ENCODE measurements at places on chromosomes 7 and 10. TPM values are rescaled to one million over a fixed set of nuclear protein-coding genes. Genes with fewer than 3 reads are reported as not detected.

The TEX47 gene
- total RNA-seq, result not detected

The MGAM2 gene
- 11.6 TPM for total RNA-seq

The ENTPD7 gene
- total RNA-seq, result 27.1 TPM

The PILRA gene
- 5.8 TPM for total RNA-seq

The NPC1L1 gene
- total RNA-seq, result 0.70 TPM

The MORN4 gene
- total RNA-seq, result 0.54 TPM

The GNG11 gene
- 2.9 TPM for total RNA-seq

The SFTPA1 gene
- not detected for total RNA-seq

The PRPF18 gene
- total RNA-seq, result 175 TPM

The MRC1 gene
- total RNA-seq, result 13.2 TPM

DNA sequence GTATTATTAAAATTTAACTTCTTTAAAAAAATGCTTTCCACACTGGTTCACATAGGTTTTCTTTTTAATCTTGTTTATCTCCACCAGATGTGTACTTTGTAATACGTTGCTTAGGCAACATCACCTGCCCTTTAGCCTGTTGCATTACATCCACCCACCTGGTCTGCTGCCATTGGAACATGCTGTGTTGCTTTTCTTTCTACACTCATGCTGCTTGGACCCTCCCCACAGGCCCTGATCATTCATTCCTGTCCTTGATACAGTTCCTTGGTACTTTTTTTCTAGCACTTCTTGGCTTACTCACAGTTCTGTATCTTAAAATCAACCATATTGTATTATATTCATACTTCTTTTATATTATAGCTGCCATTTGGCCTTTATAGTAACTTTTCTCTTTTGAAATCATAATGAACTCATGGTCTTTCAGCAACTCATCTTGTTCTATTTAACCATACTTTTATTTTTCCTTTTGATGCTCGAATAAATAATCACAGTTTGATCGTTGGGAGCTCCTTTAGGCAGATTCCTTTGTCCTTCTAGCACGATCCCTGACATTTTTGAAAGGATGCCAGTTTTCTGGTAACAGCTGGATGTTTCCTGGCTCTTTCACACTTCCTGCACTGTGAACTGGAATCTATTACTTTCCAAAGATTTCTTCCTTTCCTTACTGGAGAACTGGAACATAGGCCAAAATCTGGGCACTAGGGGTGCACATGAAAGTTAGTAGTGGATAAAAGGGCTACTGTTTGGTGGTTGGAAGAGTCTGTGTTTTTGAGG lies 125.1 kb downstream of the CDK14 start:
- peak; percentile 60 for DNase-seq

- no peak for DNase-seq
Observed at GRCh38 chr7:107993891-107994291, 9.1 kb downstream of the LAMB1 start.

DNA sequence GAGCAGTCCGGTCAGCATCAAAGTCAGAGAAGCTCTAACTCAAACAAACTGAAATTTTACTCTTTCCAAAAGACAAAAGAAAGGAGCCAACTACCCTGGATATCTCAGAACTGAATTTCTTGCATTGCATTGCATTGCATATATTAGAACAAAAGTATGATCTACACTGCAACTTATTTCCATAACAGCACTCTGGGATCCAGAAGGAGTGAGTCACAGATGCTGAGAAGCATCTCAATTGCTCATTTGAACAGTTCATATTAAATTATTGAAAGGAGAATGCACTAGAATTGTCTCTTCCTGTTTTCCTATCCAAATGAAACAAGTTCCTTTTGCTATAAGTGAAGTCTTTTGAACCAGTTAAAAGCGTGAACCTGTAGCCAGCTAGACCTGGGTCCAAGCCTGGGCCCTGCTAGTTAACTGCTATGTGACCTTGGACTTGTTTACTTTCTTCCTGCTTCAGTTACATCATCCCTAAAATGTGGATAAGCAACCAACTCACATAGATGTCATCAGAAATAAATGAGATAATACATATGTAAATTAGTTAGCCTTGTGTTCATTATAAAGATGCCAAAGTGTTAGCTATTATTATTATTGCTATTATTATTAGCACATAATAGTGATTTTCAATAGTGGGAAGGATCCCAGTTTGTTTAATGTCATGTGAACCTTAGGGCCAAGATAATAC lies 184.1 kb downstream of the CREB5 start:
- no peak for DNase-seq

GRCh38 chr10:110093722-110094121 lies 85.9 kb downstream of the ADD3 start:
- no peak for DNase-seq

DNA sequence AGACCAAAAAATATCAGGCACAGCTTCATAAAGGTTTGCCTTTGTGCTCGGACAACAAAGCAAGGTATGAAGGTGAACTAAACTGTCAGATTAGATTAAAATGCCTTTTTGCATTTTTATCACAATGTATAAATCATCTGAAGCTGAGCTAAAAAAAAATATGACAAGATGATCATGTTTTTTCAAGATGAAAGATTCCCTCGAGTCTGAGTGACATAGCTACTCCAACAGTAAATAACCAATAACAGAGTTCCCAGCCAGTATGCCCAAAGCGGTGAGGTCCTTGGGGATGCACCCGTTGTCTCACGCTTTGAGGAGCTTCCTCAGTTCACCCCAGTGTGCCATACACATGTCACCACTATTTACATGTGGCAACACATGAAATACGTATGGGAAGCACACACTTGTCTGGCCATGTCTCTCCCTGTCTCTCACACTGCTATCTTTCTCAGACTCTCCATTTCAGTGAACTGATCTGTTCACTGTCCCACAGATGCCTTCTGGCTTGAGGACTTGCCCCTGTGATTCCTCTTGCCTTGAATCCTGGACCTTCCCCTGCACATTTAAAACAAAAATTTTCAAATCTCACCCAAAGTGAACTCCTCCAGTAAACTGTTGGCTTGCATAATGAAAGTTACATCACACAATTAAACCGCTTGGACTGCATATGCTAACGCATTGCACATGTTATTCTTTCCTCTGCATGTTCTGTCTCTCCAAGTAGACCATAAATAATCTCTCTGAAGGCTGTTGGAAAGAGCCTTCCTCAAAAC lies 2.6 kb upstream of the PIK3CG start:
- no peak for DNase-seq

DNA sequence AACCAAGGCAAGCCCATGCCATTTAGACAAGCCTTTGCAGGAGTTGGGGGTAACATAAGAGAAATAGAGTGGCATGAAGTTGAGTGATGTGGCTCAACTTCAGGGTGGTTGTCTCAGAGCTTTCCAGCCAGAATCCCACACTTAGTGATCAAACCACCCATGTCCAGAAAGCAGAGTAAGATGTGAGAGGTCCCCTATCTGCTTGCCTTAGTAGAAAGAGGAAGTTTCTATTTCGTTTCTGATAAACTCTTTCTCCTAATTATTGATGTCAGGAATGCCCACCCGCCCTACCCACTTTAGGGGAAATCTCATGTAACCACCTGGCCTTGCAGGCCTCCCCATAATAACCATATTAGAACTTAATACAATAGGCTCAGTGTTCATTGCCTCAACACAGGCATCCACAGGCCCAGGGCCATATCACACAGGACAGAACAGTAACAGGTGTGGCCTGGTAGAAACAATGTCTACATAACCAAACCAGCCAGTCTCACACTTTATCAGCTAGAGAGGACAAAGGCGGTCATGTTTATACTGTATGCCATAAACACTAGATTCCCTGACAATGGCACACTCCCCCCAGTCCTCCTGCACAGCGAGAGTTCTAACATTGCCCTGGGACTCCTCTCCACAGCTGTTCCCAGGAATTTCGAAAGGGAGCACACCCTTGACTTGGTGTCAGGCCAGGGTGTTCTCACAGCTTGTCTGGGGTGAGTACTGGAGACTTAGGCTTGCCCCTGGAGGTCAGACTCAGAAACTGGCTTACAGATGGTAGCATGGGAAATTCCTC lies 364.4 kb downstream of the CXCL12 start:
- DNase-seq, result no peak

- no peak for DNase-seq
Observed at GRCh38 chr10:88707429-88708155, 1.5 kb downstream of the LIPK start.

DNA sequence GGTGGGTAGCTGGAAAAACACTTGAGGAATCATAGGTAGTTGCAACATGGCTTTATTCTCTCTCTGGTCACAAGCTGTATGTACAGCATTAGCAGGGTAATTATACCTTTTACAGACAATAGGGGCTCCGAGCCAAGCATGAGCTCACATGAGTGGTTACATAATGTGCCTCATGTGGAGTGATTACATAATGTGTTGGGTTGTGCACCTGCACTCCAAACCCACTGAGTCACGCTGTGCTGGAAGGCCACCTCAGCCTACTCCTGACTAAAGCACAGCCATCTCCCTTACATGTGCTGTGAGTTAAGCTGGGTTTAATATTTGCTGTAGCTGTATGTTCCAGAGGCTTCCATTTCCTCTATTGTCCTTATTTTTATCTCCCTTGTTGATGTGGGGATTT lies 348.7 kb upstream of the SEMA3C start:
- no peak for DNase-seq

- no peak for DNase-seq
Observed at GRCh38 chr7:112868609-112869008, 78.4 kb upstream of the TMEM168 start.

DNA sequence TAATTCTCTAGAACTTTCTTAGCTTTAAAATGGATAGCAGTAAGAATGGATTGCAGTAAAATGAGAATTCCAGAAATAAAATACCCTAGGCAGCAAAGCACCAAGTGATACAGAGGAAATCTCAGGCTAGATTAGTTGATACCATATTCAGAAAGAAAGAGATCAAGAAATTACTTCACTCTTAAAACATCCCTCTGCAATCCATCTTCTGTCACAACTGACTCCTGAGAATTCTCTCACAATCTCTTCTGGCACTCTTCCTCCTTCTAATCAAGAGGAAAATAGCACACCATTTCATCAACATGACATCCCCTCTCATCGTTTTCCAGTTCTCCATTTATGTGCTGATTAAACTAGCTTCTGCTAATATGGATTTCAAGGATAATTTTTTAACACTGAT lies 42.2 kb upstream of the LAMB1 start:
- no peak for DNase-seq

DNA sequence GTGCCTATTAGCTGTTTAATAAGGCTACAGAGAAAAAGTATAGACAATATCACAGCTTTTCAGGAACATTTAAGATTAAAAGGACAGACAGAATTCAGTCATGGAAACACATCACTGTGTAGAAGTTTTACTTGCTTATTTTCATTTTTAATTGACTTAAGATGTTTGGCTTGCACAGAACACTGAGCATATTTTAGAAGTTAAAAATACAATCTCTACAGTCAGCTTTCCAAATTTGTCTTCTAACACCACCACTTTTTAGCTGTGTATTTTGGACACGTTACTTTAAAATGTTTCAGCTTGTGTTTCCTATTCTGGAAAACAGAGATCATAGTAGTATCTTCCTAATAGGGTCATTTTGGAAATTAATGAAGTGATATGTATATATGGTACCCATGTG lies 11.8 kb downstream of the CFAP69 start:
- no peak for DNase-seq

All from Peyer's patch (tissue), 4 donors.